ENCODE measurements at places on chromosomes 6 and 20.

DNA sequence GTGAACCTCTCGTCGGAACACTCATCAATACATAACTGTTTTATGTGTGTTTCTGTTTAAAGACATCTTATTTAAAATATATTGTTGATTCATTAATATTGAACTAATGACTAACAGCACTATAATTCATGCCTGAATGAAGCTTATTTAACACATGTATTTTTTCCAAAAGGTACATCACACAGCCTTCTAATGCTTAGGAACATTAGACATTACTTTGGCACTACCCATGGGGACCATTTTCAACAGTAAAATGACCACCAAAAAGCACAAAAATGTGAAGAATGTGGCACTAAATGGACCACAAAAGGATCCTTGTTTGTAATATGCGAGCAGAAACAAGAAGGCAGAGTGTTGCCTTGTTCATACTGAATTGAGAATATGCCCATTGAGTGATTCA, 109.2 kb downstream of the CEP57L1 start:
- DNase-seq = no peak

GRCh38 chr6:106315765-106316374, 9.7 kb downstream of the ATG5 start:
- DNase-seq = no peak

GRCh38 chr6:28943223-28943556, 19.4 kb upstream of the TRIM27 start:
- DNase-seq = no peak

- peak; percentile 30 for DNase-seq
These were observed 5.8 kb upstream of the KIAA0408 start for GRCh38 chr6:127464881-127465459.

GRCh38 chr6:137763436-137763835, 103.6 kb upstream of the TNFAIP3 start:
- DNase-seq = no peak

- DNase-seq = no peak
These were observed 239.9 kb upstream of the NOX3 start for GRCh38 chr6:155695495-155695894.

- no peak for DNase-seq
These were observed 35.7 kb downstream of the RRBP1 start for GRCh38 chr20:17646209-17646960.

GRCh38 chr6:137848672-137849071, 18.4 kb upstream of the TNFAIP3 start:
- DNase-seq = no peak

DNA sequence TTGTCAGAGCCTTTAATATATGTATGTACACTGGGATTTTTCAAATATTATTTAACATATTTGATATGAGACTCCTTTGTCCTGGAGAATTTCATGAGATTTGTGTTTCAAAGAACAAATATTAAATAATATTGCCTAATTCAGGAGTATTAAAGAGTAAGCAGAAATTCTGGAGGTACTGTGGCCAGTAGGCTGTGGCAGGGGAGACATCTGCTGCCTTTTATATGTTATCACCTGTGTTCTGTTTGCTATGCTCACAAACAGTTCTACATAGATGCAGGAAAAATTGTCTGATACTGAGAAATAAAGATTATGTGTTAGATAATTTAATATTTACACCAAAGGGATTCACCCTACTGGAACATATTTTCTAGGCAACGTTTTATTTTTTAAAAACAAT, 395.4 kb upstream of the SLC35B3 start:
- no peak for DNase-seq

DNA sequence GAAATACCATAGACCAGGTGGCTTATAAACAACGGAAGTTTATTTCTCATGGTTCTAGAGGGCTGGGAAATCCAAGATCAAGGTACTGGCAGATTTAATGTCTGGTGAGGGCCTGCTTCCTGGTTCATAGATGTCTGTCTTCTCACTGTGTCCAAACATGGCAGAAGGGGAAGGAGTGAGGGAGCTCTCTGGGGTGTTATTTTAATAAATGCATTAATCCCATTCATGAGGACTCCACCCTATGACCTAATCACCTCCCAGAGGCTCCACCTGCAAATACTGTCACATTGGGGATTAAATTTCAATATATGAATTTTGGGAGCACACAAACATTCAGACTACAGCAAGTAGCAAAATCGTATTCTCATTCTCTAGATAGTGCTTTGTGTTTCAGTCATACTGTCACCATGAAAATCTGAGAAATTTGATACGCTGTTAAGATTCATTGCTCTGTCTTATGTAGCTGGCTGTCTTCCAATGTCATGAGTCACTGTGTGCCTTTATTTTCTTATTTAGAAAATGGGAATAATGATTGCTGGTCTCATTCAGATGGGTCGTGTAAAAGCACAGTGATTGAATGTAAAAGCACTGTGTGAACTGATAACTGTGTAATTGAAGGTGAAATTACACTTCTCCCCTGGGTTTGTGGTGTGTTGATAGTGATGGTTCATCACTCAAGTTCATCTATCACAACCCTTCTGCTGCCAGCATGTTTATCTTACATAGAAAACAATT, 8.9 kb upstream of the ERVFRD-1 start:
- no peak for DNase-seq

DNA sequence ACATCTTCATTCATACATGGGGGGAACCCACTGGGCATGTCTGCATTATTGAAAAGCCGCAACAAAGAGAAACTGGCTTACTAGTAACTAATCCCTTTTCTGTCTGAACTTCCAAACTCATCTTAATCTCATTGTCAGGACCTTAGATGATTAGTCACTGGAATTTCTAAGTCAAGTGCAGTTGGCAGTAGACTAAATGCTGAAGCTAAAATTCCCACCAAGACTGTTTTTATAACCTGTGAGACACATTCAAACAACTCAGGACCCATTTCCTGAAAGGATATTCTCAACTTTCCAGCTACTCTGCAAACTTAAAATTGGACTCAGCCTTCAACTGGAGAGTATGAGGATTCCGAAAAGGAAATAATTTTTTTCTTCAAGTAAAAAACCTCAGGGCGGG, 94.8 kb upstream of the SCAF8 start:
- DNase-seq = no peak

- DNase-seq = no peak
These were observed 157.9 kb downstream of the KIF16B start for GRCh38 chr20:16415071-16416053.

DNA sequence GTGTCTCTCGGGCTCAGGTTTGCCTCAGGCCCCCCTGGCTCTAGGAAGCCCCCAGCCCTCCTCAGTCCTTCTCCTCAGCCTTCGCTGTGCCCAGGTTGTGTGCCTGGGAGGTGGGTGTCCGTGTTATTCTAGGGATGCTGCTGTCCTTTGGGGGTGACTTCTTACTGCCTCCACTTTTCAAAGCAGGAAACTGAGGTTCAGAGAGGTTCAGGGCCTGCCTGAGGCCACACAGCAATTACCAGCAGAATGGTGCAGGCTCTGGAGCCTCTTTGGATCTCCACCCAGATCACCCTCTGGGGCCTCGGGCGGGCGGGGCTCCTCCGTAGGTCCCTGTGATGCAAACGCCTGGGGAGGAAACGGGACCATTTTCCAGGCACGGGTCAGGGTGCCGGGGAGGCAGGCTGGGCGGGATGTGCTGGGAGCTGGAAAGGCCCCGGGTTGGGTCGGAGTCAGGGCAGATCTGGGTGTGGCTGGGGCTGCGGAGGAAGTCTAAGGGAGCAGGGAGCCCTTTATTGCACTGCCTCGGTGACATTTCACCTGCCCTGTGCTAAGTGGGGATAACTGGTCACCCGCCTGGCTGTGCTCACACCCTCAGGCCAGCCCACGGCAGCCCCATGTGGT, 23.2 kb downstream of the GATA5 start:
- no peak for DNase-seq

DNA sequence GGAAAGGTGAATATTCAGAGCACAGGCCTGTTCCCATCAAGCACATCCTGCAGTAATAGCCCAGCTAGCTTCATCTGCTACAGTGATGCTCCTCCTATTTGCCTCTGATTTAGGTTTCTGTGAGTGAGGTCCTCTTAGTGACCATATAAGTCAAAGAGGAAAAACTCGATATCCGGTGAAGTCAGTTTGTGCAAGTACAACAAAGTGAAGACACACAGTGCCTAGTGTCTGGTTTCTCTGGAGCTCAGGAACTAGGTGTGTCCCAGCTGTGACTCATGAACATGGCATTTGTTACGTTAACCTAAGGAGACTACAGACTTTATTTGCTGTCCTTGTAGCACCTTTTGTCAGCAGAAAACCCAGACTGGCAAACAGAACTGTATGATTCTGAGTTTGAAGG, 33.9 kb downstream of the EDN1 start:
- no peak for DNase-seq

- DNase-seq = no peak
These were observed 25.1 kb downstream of the ZC3H12D start for GRCh38 chr6:149459761-149460160.

DNA sequence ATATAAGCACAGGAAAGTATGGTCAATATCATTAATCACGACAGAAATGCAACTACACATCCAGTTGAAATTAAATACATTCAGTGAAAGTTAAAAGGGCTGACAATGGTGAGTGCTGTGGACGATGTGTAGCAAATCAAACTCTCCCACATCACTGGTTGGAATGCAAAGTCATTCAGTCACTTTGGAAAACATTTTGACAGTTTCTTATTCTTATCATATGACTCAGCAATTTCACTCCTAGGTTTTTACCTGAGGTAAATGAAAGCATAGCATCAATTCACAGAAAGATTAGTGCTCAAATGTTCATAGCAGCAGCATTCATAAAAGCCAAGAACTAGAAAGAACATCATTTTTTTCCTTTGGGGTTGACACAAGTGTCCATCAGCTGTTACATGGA, 28.6 kb upstream of the SAMD5 start:
- no peak for DNase-seq

DNA sequence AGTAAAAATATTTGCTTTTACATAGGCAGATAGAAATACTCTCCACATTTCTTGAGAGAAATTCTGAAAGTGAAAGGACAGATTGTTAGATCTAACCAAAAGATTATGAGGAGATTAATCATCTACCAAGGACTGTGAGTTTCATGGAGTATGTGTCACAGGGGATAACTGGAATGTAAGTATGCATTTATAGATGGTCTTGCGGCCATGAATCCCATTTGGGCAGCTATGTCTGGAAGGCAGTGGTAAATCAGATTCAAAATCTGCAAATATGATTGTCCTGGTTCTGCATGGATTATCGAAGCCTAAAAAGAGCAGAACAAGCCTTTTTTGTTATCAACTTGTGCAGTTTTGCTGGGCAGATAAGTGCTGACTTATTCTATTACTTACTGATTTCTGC, 293.8 kb downstream of the RFPL4B start:
- no peak for DNase-seq

GRCh38 chr6:167559675-167560479, 235.0 kb downstream of the TTLL2 start:
- DNase-seq = no peak

GRCh38 chr6:15535495-15536197, 127.2 kb downstream of the DTNBP1 start:
- no peak for DNase-seq

- no peak for DNase-seq
These were observed 81.7 kb downstream of the QKI start for GRCh38 chr6:163496205-163496604.

- DNase-seq = no peak
These were observed 20.9 kb downstream of the UTRN start for GRCh38 chr6:144305985-144306384.

DNA sequence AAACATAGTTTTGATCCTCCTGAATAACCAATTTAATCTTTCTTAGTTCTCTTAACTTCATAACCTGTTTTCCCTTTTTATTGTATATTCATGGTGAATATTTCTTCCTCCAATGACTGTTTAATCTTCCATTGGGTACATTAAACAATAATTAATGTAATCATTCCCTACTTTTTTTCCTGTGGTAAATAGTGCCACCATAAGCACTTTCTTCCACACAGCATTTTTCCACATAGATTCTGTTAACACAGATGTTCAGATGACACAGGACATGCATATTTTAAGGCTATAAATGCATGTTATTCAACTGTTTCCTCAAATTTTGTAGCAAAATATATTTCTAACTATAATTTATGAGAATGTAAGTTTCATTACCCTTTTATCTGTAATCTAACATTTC, 61.9 kb downstream of the CYP39A1 start:
- no peak for DNase-seq

- no peak for DNase-seq
These were observed 2.6 kb downstream of the TRIM39 start for GRCh38 chr6:30329331-30329730.

- no peak for DNase-seq
These were observed 9.8 kb downstream of the POPDC3 start for GRCh38 chr6:105170059-105170458.

DNA sequence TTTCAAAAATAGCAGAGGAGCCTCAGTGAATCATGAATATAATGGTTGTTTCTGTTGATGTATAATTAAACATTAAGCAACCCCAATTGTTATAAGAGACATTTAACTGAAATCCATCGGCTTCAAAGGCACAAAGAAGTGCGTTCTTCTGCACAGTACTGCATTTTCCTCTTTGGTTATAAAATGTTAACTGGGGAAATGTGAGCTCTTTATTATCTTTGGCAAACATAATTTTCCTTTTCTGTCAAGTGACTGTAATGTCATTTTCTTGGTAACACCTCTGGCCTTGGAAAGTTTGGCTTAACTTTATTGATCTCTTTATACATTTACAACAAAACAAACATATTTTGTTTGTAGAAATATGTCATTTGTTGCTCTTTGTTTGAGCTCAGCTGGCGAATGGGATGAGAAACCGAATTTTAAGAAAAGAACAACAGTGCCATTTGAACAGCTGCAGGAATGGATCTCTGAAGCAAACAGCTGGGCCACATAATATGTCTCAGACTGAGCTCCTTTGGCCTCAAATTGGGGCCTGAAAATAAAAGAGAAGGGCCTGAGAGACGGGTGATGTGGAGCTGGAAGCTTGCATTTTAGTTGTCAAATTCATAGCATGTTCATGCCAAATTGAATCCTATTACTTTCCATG, 427.0 kb upstream of the SPTLC3 start:
- DNase-seq = no peak

- DNase-seq = no peak
These were observed 482 bp downstream of the DDR1 start for GRCh38 chr6:30884521-30885480.

DNA sequence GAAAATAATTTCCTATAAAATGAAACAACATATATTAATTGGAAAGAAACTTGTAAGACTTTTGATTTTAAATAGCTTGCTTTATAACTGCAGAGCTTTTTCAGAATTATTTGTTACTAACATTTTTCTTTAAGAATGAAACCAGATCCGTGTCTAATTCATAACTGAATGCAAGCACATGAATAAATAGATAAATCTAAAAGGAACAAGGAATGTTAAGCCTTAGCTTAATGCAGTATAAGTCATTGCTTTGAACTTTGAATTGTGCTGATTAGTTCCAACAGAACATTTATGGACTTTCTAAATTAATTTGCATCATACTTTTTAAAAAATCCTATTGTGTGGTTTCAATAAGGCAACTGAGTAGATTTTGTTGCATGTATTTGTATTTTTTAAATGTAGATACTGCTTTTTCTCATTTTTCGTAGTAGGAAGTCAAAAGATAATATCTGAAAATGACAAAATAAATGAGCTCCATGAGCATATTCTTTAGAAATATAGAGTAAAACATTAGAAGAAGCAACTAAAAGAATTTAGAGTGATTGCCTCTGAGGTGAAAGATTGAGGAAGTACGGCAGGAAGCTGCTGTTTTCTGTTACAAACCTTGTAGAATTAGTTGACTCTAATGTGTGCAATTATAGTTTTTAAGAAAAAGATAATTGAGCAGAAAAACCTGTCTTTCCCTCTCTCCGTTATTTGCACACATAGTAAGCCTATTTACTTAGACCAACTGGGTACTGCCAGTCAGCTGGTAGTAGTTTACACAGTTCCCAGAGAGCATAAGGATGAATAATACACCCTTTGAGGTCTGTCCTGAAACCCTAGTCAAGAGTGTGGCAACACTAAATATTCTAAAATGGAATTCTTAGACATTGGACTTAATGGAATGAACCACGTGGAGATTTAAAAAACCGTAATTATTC, 32.6 kb upstream of the SLC35D3 start:
- DNase-seq = no peak

Data from iPS DF 19.7 (cell line).